ENCODE measurements at places on chromosomes 6 and 20.

DNA sequence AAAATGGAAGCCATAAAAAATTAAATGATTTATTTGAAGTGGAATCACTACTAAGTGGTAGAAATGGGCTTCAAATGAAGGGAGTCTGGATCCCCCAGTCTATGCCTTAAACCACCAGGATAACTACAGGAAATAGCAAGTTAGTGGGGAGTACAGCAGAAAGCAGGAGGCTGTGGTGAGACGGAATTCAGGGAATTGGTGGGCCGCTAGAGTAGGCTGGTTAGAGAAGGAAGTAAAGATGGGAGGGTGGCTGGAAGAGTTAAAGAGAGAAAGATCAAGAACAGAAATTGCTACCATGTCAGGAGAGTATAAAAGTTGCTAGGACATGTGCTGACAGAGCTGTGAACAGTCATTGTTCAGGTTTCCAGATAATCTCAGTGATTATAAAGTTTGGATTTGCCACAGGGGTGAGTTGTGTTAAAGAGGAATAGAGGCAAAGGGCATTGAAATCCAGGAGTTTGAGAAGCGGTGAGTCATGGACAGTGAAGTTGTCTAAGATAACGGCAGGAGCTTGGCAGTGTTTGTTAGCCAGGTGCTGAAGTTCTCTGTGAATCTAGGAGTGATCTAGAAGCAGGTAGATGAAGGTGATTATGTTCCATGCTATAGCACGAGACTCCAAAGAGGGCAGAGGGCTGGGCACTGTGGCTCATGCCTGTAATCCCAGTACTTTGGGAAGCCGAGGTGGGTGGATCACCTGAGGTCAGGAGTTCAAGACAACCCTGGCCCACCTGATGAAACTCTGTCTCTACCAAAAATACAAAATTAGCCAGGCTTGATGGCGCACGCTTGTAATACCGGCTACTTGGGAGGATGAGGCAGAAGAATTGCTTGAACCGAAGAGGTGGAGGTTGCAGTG lies 13.7 kb upstream of the HINT3 start:
- no peak for DNase-seq

- no peak for DNase-seq
These were observed 54.4 kb downstream of the SNRNP48 start for GRCh38 chr6:7644417-7644816.

DNA sequence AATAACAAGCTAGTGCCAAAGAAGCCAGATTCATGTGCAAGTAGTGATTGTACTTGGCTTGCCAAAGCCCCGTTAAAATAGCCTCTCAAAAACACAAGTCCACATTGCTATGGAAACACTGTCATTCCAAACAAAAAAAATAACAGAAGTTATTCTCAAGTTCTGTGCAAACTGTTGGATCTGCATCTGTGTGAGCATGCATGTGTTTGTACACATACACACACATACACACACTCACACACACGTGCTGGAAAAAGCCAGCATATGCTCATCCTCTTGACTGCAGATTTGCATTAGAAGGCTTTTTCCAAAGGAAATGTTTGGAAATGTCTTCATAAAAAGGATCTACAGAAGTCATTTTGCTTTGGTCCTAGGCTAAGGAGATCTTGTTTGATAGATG lies 13.4 kb upstream of the CBLN4 start:
- DNase-seq, result no peak

GRCh38 chr6:113318575-113318917 lies 538.6 kb upstream of the MARCKS start:
- no peak for DNase-seq

DNA sequence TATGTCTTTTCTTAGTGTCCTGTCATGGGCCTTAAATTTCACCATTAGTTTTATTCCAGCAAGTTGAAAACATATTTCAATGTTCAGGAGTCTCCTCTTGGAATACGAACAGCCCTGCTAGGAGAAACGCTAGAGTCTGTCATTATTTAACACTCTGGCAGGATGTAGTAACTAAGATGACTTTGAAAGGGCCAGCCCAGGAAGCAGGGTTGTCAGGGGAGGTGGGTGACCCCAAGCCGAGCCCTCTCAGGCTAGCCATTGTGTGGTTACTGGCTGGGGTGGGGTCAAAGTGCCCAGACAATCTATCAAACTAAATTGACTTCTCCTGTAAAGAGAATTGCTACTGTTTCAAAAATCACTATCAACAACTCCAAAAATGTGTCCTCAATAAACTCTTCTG lies 67.8 kb downstream of the LY86 start:
- DNase-seq, result no peak

- DNase-seq, result peak; percentile 39
These were observed 144.6 kb upstream of the TMEM170B start for GRCh38 chr6:11392778-11393507.

DNA sequence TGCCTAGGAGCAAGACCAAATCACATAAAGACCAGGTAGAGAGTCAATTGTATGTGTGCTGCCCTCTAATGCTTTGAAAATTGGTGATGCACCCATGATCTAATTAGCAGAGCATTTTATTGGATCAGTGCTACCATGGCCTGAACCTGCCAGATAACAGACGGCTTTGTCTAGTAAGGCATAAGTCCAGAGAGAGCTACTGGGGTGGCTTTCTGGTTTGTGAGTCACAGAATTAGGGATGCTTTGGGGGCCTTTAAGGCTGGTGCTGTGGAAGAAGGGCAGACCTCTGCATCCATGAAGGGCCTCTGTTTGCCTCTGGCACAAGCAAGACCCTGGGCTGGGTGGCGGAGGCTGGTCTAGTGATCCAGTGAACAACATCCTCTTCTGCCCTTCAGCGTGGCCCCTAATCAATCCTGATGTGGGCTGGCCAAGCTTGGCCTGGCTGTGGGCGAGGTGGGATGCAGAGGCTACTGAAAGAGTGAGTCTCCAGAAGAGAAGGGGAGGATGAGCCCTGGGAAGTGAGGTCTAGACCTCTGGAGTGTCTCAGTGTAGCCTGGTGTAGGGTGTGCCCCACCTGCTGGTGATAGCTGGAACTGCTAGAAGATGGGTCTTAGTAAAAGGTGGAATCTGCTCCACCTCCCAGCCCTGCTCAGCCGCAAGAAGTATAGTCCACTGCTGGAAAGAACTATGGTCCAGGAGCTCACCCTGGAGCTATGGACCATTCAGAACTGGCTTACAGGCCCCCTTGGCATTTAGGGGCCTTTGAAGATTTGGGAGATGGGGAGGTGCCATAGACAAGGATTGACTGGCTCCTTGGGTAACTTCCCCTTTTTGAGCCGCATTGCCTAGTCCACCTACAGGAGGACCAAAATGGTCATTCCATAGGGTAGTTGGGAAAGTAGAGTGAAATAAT lies 36.7 kb upstream of the AAR2 start:
- peak; percentile 52 for DNase-seq

- DNase-seq, result peak; percentile 87
These were observed 9.2 kb downstream of the FOXA2 start for GRCh38 chr20:22575087-22575721.

DNA sequence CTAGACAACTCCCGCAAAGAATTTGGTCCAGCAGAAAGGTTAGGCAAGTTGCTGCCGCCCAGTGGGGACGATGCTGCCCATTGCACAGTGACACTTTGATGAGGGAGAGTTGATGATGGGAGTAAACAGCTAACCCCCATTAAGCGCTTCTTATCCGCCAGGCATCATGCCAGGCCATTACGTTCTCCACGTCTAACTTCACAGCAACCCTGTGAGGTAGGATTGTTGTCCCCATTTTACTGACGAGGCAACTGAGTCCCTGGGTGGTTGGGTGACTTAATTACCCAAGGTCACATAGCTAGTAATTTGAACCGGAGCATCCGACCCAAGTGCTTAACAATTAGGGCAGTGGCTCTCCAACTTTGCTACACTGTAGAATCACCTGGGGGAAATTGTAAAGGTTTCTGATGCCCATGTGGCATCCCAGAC lies 738 bp downstream of the RALGAPB start:
- no peak for DNase-seq

DNA sequence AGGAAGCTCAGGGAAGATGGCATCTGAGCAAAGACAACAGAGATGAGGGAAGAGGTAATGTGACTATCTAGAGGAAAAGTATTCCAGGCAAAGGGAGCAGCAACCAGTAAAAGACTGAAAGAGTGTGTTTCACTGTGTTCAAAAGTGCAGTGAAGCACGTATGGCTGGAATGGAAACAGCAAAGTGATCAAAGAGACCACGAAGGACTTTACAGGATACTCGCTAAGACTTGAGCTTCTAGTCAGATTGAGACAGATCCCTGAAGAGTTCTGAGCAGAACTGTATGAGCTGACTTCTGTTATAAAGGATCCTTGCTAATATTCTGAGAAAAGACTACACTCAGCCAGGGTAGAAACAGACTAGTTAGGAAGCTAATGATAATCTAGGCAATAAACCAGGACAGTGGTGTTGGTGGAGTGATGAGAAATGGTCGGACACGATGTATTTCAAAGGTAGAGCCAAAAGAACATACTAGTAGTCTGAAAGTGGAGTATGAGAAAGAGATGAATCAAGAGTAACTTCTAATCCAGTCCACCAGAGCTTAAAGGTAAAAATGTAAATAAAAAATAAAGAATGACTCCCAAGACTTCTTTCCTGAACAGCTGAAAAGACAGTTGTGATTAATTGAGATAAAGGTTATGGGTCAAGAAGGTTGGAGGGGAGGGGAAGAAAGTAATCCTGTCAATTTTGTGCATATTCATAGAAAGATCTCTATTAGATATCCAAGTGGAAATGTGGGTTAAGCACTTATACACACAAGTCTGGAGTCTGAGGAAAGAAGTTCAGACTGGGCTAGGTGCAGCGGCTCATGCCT lies 14.2 kb downstream of the SEC63 start:
- no peak for DNase-seq

GRCh38 chr6:33860706-33861474 lies 57.1 kb upstream of the MLN start:
- peak; percentile 71 for DNase-seq

DNA sequence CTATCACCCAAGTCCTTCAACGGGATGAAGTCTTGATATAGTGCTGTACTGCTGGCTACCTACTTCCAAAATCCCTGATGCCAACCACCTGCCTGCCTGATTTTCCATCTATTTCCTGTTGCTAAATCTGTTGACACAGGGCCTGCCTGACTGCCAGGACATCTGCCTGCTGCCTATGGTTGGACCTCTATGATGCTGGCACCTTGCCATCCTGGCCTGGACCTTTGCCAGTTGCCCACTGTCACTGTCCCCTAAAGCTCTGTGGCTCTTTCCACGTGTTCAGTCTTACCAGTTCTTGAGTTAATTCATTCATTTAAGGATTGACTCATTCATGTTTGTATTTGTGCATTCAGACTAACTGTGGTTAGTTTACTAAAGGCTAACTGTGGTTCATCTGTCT lies 9.2 kb upstream of the RGS17 start:
- DNase-seq, result peak; percentile 90

- DNase-seq, result no peak
These were observed 39.0 kb downstream of the STX11 start for GRCh38 chr6:144189351-144189750.

- DNase-seq, result no peak
These were observed 52.1 kb upstream of the BEND6 start for GRCh38 chr6:56902641-56903464.

DNA sequence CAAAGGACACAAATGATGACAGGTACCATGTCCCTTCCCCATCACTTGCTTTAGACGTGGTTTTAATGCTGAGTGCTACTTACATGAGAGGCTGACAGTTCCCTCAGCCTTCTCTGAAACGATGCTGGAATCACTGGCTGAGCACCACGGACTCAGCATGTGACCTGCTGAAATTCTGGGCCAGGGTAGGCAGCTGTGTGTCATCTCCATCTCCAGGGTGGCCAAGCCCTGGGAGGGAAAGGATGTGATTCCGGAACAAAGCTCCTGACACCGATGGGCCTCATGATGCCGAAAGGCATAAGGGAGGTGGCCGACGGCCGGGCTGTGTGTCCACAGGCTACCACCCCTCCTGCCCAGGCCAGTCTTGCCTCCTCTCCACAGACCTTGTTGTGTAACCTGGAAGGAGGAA lies 184.3 kb upstream of the CST7 start:
- DNase-seq, result no peak

DNA sequence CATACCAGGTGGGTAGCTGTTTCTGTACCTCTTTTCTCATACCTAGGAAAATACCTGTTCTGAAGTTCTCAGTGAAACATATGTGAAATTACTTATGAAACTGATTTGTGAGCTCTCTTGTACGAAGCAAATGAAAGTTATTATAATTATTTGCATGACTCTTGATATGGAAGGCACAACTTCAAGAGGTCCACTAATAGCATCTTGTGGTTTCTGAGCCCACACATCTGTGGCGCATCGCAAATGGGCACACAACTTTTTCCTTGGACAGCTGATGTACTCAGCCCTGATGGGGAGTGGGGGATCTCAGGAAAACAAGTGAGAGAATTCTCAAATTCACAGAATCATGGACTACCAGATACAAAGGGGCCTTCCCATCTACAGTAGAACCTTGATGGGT lies 432.3 kb downstream of the CD83 start:
- no peak for DNase-seq

- DNase-seq, result no peak
These were observed 146.1 kb downstream of the TTLL2 start for GRCh38 chr6:167470836-167471547.

- DNase-seq, result no peak
These were observed 16.6 kb downstream of the DSE start for GRCh38 chr6:116387374-116387773.

DNA sequence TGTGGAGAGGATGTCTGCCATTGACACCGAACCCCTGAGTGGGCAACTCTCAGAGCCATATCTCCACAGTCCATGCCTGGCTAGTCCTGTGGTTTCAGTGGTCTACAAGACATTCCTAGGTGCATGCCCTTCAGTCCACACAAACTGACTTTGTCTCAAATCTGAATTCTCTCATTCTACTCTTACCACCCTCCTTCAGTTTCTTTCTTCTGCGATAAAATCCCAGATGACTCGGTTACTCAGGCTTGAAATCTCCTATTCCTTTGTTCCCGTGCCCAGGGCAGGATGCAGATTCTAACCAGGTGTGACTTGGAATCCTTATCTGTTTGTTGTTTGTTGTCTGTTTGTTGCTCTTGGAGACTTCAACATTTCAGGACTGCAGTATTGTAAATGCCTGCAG lies 9.3 kb downstream of the CDS2 start:
- DNase-seq, result no peak

DNA sequence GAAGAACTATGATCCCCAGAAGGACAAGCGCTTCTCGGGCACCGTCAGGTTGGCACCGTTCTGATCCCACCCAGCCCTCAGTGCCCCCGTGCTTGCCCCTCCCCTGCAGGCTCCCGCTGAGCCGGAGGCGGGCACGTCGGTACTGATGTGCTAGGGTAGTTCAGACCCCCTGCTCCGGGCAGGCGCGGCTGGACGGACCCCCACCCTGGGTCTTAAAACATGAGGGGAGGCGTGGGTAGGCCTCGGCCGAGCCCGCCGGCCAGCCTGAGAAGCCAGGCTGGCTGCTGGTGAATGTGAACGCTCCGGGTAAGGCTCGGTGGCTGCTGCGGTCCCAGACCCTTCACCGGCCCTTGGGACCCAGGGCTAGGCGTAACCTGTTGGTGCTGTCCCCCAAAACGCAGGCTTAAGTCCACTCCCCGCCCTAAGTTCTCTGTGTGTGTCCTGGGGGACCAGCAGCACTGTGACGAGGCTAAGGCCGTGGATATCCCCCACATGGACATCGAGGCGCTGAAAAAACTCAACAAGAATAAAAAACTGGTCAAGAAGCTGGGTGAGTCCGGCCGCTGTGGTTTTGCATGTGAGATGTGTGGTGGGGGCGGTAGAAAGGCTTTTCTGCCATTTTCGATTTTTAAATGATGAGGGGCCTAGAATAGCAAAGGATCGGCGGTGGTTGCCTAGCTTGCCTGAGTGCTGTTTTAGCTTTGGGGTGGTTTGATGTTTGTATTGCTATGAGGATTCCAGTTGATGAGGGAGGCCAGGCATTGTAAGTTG lies 964 bp downstream of the RPL10A start:
- DNase-seq, result no peak
